ENCODE measurements at places on chromosomes 2 and 18.

GRCh38 chr18:67408240-67408639 lies 108.3 kb downstream of the DSEL start:
- no peak for DNase-seq

- no peak for DNase-seq
These were observed 9.5 kb upstream of the CYS1 start for GRCh38 chr2:10089565-10090190.

DNA sequence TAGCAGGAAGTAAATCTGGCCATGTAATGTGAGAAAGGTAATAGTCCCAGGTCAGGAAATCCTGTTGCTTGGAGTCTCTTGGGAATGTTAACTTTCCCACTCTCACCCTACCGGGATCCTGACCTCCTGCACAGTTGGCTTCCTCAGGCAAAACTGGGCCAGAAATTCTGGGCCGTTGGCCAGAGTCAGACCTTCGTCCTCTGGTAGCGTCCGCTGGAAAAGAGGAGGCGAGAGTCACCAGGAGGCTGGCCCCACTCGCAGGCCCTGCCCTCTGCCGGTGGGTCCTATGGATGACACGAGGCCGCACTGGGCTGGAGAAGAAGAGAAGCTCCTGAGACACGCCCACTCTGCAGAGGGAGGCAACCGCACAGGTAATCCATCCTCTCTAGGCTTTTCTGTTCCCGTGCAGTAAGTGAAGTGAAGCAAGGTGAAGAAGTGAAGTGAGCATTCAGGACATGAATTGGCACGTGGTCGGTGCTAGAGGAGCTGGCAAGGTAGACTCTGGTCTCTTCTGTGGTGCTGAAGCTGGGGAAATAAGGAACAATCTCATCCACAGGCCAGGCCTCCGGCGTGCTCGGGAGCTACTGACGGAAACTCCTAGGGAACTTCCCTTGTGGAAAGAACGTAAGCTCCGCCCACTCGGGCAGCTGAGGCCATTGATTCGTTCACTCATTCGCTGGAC lies 182.7 kb upstream of the GLI2 start:
- DNase-seq = no peak

DNA sequence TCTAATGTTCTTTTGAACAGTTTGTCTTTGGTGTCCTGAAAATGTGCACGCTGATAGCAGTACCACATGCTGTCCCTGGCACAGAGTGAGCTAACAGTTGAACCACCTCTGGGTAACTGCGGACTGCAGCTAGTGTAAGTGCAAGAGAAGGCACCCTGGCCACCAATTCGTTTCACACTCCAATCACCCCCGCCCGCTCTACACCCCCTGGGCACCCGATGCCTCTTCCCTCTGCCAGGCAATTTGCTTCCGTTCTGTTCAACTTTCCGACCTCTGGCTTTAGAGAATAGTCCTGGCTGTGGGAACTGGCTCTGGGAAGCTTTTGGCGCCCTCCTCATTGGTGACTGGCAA lies 1.4 kb downstream of the DOCK10 start:
- no peak for DNase-seq

- DNase-seq = no peak
These were observed 79.7 kb downstream of the GREB1L start for GRCh38 chr18:21321711-21322110.

GRCh38 chr2:42848726-42849290 lies 56.4 kb upstream of the HAAO start:
- DNase-seq = no peak

DNA sequence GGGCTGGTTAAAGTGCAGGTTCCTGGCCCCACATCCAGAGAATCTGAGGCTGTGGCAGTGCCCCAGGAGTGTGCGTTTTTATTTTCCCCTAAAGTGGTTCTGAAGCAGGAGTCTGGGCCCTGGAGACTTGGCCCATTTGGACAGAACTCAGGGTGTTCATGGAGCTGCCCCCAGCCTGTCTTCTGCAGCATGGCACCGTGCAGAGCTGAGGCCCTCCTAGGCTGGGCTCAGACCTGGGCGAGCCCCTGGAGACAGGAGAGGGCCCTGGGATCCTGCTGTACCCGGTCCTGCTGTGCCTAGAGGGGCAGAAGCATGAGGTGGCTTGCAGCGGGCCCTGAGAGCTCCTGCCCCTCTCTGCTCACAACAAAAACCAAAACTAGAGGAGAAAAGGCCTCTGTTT lies 58.8 kb upstream of the B3GNT7 start:
- no peak for DNase-seq

- no peak for DNase-seq
These were observed 86.6 kb upstream of the FAM237A start for GRCh38 chr2:206555721-206556120.

DNA sequence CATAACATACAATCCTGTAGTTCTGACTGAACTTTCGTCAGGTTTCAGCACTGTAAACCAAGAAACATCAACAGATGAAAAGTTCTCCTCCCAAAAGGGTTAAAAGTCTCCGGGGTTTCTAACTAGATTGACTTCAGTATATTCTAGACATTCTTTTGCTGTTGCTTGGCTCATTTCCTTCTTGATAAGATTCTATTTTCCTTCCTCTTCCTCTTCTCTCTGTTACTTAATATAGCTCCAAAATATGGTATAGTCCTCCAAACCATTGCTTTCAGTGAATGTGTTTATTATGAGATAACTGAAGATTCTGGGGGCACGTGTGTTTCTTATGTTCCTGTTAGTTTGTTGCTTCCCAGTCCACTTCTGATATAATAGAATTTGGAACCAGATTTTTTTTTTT lies 46.4 kb upstream of the MAP4K3 start:
- DNase-seq = no peak

- no peak for DNase-seq
These were observed 21.3 kb downstream of the HNRNPLL start for GRCh38 chr2:38581193-38582147.

Data from activated CD8-positive, alpha-beta memory T cell treated with anti-CD3 and anti-CD28 coated beads for 1 hour (primary cell).